ENCODE measurements at places on chromosomes 2 and 18. TPM values are rescaled to one million over a fixed set of nuclear protein-coding genes. Genes with fewer than 3 reads are reported as not detected.

TLX2 gene
- 0.07 TPM for total RNA-seq

CXCR4 gene
- not detected for total RNA-seq

PAX8 gene
- 0.69 TPM for total RNA-seq

HOXD10 gene
- total RNA-seq = 3.8 TPM

UGT1A10 gene
- total RNA-seq = 0.33 TPM

CAPN13 gene
- not detected for total RNA-seq

COL3A1 gene
- total RNA-seq = 106 TPM

SP3 gene
- 64.7 TPM for total RNA-seq

ANKRD29 gene
- total RNA-seq = 10.3 TPM

RTP5 gene
- not detected for total RNA-seq

FBXO48 gene
- not detected for total RNA-seq

SERPINB4 gene
- not detected for total RNA-seq

CYP27A1 gene
- 7.7 TPM for total RNA-seq

ARPC2 gene
- 505 TPM for total RNA-seq

SULT6B1 gene
- total RNA-seq = not detected

EIPR1 gene
- 47.9 TPM for total RNA-seq

ADCYAP1 gene
- total RNA-seq = 2.8 TPM

DYNAP gene
- total RNA-seq = not detected

CHRNG gene
- not detected for total RNA-seq

KCNIP3 gene
- total RNA-seq = 14.1 TPM

HDAC4 gene
- total RNA-seq = 27.3 TPM

WDR75 gene
- 68.4 TPM for total RNA-seq
